Substantia nigra (tissue), 51 donors: ENCODE measurements at places on chromosomes 2 and 18.

DNA sequence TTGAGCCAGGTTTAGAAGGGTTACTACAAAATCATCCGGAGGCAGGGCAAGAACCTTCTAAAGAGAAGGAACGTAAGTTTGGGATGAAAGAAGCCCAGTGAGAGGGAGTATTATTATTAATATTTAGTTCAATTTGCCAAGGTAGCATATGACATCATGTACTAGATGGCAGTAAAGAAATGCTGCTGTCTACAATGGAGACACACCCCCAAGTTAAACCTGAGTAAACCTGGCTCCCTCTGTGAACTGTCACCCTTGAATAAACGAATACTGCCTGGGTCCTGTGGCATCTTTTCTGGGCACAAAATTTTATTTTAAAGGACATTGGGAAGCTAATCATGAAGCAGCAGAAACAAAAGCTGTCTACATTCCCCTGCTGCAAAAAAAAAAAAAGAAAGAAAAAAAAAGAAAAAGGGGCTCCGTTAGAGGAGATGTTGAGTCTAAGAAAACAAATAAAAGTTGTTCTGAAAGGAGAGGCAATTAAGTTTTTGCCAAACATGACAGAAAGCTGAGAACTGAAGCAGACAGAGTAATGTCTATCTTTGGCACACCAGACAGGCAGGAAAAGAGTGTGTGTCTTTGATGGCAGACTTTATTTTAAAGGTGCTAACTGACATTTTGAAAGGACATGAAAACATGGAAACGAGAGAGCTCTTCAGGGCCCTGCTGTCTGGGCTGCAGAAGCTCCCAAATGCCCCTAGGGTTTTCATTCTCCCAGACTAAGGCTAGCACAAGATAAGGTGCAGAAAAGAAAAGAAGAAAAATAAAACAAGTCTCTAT is 557.7 kb upstream of the CHAC2 start:
- DNase-seq: no peak

DNA sequence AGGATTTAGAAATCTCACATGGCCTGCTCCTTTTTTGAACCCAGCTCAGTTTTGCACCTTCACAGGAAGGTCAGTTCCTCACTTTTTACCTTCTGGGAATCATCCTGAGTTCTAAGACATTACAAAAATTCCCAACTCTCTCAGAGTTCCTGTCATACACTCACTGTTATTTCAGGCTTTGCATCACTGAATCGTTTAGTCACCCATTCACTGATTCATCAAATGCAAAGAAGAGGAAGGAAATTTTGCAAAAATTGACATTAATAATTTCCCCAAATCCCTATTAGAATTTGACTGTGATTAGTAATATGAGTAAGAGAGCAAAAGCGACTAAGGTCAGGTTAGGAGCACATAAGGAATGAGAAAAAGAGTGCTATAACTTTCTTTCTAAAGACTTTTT is 197.5 kb downstream of the PDE1A start:
- DNase-seq: no peak

DNA sequence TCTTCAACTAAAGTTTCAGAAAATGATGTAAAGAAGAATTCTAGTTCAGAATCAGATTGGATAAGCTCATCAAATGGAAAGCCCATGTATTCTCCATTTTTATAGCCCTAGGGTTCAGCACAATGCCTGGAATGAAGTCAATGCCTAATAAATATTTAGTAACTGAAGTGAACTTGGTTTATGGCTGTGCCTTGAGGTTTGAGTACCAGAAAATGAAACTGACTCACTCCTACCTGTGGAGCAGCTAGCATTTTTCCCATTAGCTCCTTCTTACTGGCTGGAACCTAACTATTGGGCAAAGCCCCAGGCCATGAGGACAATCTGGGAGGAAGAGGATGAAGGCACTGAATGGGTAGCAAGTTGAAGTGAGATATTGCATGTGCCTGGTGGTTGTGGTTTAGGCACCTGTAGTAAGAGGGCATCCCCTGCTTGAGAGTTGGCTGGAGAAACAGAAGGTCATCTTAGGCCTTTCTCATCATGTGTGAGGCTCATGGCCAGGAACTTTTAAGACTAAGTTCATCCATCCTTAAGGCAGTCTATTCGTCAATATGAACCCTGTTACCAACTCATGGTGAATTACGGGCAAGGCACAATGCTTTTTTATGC is 85.0 kb upstream of the LYPD1 start:
- DNase-seq: no peak

DNA sequence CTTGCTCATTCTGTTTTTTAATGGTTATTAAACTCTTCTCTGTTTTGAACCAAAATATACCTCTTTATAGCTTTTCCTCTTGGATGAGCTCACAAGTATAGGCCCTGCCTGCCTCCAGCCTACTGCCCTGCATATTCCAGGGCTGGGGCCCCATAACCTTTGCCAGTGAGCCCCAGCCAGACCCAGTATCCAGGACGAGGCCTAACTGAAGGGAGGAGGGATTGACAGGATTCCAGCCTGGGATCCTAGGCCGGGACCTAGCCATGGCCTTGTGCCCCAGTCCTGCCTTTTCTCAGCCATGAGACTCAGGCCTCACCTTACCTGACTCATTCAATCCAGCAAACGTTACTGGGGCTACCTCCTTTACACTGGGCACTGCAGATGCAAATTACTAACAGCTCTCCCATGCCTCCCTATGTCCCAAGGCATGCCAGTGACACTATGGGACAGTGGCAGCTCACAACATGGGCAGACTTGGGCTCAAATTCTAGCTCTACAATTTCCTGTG is 159.2 kb downstream of the DDX1 start:
- no peak for DNase-seq

GRCh38 chr2:99940963-99941362 is 201.4 kb downstream of the AFF3 start:
- DNase-seq: no peak

- DNase-seq: no peak
Measured at GRCh38 chr2:105754011-105754410, 9.3 kb downstream of the NCK2 start.

GRCh38 chr18:65994302-65994701 is 243.5 kb downstream of the CDH7 start:
- DNase-seq: no peak

DNA sequence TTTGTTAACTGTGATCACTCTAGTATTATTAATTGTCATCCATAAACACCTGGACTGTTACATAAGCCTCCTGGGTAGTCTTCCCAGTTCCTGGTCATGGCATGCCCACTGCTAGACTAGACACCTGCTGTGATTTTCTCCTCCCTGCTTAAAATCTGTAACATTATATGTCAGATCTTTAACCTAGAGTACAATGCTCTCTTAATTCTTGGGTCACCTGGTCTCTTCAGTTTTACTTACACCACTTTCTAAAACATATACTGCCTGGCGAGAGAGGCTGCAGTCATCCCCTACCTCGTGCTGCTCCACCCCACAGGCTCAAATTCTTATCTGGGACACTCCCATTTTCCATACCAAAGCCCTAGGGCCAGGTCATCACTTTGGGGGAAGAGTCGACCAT is 161.3 kb downstream of the CDH2 start:
- DNase-seq: no peak

DNA sequence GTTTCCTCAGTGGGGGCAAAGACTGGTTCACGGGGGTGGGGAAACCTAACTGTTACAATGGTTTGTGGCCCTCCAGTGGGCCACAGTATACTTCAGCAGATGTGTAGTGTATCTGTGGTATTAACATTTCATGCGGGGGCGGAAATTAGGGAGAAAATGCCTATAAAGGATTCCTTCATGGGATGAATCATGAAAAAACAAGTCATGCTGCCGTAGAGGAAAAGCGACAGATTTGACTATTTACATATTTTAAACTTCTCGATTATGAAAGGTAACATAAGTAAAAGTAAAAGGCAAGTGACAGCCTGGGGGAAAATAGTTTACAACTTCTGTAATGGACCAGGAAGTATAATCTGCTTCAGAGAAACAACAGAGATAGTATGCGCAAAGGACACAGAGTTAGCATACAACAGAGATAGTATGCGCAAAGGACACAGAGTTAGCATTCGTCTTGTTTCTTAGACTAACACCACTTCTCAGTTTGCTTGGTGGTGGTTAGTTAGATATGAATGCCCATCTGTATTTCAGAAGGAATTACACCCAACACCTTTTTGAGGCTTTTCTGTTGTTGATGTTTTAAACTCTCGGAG is 41.1 kb downstream of the MRPS9 start:
- DNase-seq: no peak

GRCh38 chr2:26587994-26588393 is 53.2 kb downstream of the CIB4 start:
- no peak for DNase-seq

DNA sequence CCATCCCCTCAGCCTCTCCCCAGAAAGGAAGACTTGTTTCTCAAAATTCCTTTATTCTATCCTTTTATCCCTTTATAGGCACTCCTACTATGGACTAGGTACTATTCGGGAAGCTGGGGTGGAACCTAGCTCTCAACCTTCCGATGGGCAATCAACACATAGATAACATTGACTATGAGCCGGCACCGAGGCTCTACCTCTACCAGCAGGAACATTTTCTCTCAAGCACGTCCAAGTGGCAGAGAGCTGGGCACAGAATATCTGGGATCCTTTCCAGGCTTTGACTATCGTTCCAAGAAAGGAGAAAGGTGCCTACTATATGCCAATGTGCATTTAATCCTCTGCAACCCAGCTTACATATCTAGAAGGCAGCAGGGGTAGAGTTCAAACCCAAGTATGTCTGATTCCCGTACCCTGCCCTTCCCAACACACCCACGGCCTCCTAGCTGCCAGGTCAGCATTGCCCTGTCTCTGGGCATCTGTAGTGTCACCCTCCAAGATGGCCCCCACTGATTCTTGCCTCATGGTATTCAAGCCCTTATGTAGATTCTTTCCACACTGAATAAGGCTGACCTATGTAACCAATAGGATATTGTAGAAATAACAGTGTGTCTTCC is 28.3 kb downstream of the TNS1 start:
- DNase-seq: no peak
